Activated CD8-positive, alpha-beta memory T cell treated with anti-CD3 and anti-CD28 coated beads, Interleukin-2, amount 50 U/mL, for 48 hours (primary cell): ENCODE measurements at places on chromosomes 2 and 18.

DNA sequence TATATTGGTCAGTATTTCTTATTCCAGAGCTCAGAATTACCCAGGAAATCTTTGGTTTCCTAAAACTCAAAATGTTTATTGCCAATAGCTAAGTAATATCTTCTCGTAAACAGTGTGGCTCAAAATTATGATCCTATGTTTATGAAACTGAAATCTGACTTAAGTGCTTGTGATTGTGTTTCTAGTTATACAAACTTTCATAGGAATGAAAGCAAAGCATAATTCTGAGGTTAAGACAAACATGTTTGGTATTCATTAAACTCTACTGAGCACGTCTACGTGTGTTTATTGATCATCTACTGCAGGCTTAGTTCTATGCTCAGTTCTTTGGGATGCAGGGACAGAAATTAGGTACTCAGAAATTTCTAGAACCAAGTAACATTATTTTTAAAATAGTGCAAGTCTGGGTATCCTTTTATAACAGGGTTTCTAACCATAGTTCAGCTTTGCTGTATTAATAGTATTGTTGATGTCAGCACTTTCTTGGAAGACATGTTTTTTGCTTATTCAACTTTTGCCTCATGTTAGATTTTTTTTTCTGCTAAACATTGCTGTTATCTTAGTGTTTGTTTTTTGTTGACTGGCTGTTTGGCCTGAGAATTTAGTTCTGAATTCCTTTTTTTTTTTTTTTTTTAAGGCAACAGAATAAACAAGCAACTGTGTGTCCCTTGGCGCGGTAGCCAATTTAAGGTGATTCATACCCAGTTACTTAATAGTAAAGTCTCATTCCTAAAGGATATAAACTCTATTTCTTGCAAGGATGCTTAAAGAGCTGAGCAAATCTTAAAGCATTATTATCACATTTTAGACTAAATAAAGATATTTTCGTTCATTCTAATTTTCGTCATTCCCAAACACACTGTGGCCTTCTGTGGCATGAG lies 31.3 kb downstream of the PTPRM start:
- no peak for DNase-seq

DNA sequence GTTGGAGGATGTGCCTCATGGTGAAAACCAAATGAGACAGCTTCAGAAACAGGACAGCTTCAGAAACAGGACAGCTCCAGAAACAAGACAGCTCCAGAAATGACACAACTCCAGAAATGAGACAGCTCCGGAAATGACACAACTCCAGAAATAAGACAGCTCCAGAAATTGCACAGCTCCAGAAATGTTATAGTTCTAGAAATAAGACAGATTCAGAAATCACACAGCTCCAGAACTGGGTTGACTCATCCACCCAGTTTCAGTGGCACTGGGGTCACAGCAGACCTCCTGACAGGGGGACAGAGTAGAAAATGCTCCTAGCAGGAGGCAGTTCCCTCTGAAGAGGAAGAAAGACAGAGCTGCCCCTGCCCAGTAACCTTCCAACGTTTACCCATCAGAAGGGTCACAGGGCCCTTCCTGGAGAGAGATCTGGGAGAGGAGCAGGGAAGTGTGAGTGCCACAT lies 26.9 kb upstream of the COL6A3 start:
- peak; percentile 77 for DNase-seq

GRCh38 chr2:174013315-174013751 lies 48.2 kb upstream of the SP3 start:
- DNase-seq: no peak

- no peak for DNase-seq
These were observed 179.9 kb upstream of the BOD1L2 start for GRCh38 chr18:56967035-56967434.

DNA sequence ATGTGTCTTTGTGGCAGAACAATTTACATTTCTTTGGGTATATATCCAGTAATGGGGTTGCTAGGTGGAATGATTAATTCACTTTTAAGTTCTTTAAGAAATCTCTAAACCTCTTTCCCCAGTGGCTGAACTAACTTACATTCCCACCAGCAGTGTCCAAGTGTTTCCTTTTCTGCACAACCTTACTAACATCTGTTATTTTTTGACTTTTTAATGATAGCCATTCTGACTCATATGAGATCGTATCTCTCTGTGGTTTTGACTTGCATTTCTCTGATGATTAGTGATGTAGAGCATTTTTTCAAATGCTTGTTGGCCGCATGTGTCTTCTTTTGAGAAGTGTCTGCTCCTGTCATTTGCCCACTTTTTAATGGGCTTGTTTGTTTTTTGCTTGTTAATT lies 43.1 kb upstream of the PTH2R start:
- no peak for DNase-seq

DNA sequence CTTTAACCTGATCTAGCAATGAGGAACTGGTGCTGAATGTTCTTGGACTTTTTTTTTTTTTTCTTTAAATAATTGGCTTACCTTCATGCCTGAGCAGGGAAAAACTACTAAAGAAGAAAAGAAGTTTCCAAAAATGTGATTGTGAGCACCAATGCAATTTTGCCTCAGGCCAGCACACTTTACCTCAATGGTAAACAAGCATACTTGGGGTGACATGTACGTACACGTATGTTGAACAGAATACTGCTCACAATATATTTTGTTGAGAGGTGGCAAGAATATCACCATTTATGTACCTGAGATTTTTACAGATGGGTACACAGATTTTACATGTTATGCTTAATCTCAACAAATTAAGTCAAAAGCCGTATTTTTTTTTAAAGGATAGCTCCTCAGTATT lies 144.3 kb downstream of the FIGN start:
- DNase-seq: no peak

- DNase-seq: no peak
These were observed 386.7 kb upstream of the CDH7 start for GRCh38 chr18:65363911-65364632.

- DNase-seq: no peak
These were observed 26.7 kb upstream of the SMIM21 start for GRCh38 chr18:75454022-75454795.

- no peak for DNase-seq
These were observed 105.3 kb upstream of the ZEB2 start for GRCh38 chr2:144625226-144625625.

DNA sequence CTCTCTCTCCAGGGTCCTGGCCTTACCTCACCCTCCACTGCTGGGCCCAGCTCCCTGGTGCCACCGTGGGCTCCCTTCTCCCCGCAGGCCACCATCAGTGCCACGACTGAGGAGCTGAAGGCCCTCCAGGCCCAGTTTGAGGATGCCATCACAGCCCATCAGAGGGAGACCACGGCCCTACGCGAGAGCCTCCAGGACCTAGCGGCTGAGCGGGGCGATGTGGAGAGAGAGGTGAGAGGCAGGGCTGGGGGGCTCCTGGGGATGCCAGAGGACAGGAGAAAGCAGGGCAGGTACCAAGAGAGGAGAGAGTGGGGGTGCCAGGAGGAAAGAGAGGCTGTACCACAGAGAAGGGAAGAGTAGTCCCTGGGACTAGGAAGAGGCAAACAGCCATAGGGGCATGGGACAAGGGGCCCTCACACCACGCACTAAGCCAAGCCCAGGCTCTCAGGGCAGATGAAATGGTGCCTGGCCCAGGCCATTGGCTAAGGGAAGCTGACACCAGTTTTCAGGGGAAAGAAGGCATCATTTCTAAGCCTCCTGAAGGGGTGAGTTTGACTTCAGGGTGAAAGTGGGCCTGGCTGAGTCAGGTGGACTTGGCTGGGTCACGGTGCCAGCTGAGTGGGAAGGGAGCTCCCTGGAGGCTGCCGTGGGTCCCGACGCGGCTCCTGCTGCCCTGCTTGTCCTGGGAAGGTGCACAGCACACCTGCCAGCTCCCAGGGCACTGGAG lies 39.0 kb upstream of the SNED1 start:
- peak; percentile 39 for DNase-seq

DNA sequence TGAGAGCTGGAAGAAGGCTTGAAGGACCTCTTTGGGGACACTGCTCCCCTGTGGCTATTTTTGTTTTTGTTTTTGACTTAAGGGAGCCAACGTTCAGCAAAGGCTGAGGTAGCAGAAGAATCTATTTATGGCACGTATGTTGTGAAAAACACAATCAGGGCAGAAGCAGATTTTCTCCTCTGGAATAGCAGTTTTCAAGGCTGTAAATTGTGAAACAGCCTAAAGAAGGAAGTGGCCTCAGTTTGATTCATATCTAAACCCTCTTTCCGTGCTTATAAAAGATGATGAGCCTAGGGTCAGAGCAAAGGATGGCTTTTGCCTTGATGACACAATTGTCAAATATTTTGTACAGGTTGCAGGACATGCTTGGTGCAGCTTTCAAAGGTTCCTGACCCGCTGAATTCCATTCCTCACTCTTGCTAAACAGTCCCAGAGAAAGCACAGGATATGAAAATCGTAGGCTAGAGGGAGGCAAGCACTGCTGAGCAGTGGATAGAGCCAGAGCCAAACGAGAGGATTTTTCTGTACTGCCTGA lies 106.2 kb upstream of the DLX2 start:
- no peak for DNase-seq

- DNase-seq: no peak
These were observed 29.3 kb upstream of the CYP20A1 start for GRCh38 chr2:203209538-203209937.

DNA sequence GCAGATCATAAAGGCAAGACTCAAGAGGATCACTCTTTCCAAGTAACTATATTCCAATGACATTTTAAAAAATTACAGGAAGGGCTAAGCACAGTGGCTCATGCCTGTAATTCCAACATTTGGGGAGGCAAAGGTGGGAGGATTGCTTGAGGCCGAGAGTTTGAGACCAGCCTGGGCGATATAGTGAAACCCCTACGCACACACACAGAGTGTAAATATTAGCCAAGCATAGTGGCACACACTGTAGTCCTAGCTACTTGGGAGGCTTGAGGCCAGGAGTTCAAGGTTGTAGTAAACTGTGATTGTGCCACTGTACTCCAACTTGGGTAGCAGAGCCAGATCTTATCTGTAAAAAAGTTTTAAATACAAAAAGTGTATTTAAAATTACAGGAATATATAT lies 450.2 kb upstream of the NRP2 start:
- no peak for DNase-seq

GRCh38 chr2:161146209-161146775 lies 13.9 kb upstream of the TANK start:
- no peak for DNase-seq

DNA sequence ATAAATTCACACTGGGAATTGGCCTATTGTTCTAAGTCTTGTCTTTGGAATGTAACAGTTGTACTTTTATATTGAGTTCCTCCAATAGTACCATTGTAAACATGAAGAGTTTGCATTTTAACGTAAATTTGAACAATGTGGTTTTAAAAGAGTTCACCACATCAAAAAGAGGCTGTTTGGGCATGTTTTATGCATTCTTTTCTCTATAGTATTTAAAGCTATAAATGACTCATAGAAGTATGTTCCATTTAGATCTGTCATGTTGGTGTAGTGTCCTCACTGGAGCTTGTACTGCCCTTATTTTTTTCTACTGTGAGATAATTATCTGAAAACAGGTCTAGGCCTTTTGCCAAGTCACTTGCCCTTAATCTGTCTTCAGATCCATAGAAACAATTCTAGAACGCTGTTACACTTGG lies 141.9 kb downstream of the RHBDD1 start:
- no peak for DNase-seq

- DNase-seq: no peak
These were observed 1003.2 kb upstream of the FAM98A start for GRCh38 chr2:34602262-34602661.

DNA sequence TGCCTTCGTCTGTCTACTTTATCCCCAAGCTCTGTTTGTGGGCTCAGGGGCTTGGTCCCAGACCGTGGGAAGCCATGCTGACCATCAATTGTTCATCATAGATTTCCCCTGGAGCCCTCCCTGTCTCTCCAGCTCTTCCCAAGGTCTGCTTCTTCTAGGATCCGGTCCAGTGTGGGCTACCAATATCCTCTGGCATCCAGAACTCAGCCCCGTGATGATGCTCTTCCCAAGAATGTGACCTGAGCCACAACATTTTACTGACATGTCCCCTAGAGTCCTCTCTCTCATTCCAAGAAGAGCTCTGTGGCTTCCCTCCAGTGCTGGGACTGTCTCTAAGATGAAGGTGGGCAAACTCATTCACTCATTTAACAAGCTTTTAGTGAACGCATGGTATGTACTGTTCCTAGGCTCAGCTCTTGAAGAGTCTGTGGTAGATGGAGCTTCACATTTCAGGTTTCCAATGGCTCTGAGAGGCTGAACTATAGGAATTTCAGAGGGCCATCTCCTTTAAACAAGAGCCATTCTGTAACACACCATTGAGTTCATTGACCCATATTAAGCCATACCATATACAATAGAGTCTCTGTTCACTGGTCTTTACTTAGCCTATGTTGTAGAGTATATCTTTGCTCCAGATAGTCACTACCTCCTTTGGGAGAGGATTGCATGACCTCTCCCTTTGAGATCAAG lies 142.0 kb upstream of the APCDD1 start:
- no peak for DNase-seq

GRCh38 chr18:46768166-46768921 lies 11.5 kb upstream of the ST8SIA5 start:
- no peak for DNase-seq

DNA sequence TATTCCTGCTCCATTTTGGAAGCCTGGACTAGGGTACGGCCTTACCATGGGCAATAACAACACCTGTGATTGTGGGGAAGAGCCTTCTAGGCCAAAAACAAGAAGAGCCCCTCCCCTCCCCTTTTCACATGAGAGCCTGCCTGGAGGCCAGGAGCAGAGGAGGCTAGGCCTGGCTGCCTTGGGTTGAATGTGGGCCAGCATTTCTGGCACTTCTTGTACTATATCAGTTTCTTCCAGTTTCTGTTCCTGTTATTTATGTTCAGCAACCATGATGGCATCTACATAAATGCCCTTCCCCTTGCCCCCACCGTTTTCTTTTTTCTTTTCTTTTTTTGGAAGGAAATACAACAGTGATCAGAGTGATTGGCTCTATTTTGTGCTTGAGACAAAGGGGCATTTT lies 58.4 kb downstream of the KCTD18 start:
- no peak for DNase-seq
